Bronchial smooth muscle cell (primary cell): ENCODE measurements at places on chromosomes 16 and 17. TPM values are rescaled to one million over a fixed set of nuclear protein-coding genes. Genes with fewer than 3 reads are reported as not detected.

The DNAAF1 gene
- under 0.01 TPM in 2 replicates for total RNA-seq

The ALOX15B gene
- not detected in 2 replicates for total RNA-seq

The GRIN2A gene
- 0.32 TPM in 1 of 2 replicates, not detected in the other for total RNA-seq

The BICDL2 gene
- 0.17 and 0.32 TPM in 2 replicates for total RNA-seq

The TMC8 gene
- total RNA-seq = not detected in 2 replicates

The C17orf50 gene
- total RNA-seq = not detected in 2 replicates

The IRX5 gene
- 0.09 TPM in 1 of 2 replicates, not detected in the other for total RNA-seq

The KRTAP4-3 gene
- not detected in 2 replicates for total RNA-seq

The SYNGR3 gene
- 2.7 and 2.9 TPM in 2 replicates for total RNA-seq

The FBXO47 gene
- not detected in 2 replicates for total RNA-seq

The RANBP10 gene
- 2.5 and 4.5 TPM in 2 replicates for total RNA-seq

The CHST6 gene
- 0.09 and 0.16 TPM in 2 replicates for total RNA-seq

The AGRP gene
- total RNA-seq = not detected in 2 replicates

The CCL16 gene
- total RNA-seq = not detected in 2 replicates

The MYH11 gene
- total RNA-seq = under 0.01 and 0.09 TPM in 2 replicates

The XAF1 gene
- 27.4 and 42.6 TPM in 2 replicates for total RNA-seq

The TBC1D3C gene
- 1.5 TPM in 1 of 2 replicates, not detected in the other for total RNA-seq

The SRCAP gene
- total RNA-seq = 13.7 and 16.5 TPM in 2 replicates

The ZG16 gene
- total RNA-seq = not detected in 2 replicates

The ZKSCAN2 gene
- 2.5 and 3.3 TPM in 2 replicates for total RNA-seq

The GNG13 gene
- not detected in 2 replicates for total RNA-seq

The DLX4 gene
- not detected in 2 replicates for total RNA-seq

The TRPV2 gene
- 63.0 and 71.9 TPM in 2 replicates for total RNA-seq

The CASKIN1 gene
- total RNA-seq = 0.09 and 0.16 TPM in 2 replicates
